Mesenteric fat pad (tissue), 1 donor: ENCODE measurements at places on chromosomes 1 and 21. TPM values are rescaled to one million over a fixed set of nuclear protein-coding genes. Genes with fewer than 3 reads are reported as not detected.
A peak's percentile ranks its signal among the peaks of the same experiment; 100 is the strongest.

Gene HAO2
- total RNA-seq: not detected

Gene MAP3K6
- 95.0 TPM for total RNA-seq

Gene LCE6A
- total RNA-seq: not detected

GRCh38 chr1:204410688-204411450, 748 bp downstream of the PPP1R15B start:
- DNase-seq: no peak

GRCh38 chr1:43706598-43707189, 642 bp upstream of the ST3GAL3 start:
- no peak for DNase-seq

GRCh38 chr21:46158666-46159300, 3.4 kb upstream of the FTCD start:
- peak; percentile 81 for DNase-seq
